ENCODE measurements at places on chromosomes 2 and 18.

GRCh38 chr2:215906458-215906857 is 106.9 kb downstream of the MREG start:
- no peak for DNase-seq

- no peak for DNase-seq
Measured at GRCh38 chr18:74918276-74918790, 290.6 kb downstream of the PTGR3 start.

- no peak for DNase-seq
Measured at GRCh38 chr2:150476286-150476685, 11.2 kb downstream of the RND3 start.

DNA sequence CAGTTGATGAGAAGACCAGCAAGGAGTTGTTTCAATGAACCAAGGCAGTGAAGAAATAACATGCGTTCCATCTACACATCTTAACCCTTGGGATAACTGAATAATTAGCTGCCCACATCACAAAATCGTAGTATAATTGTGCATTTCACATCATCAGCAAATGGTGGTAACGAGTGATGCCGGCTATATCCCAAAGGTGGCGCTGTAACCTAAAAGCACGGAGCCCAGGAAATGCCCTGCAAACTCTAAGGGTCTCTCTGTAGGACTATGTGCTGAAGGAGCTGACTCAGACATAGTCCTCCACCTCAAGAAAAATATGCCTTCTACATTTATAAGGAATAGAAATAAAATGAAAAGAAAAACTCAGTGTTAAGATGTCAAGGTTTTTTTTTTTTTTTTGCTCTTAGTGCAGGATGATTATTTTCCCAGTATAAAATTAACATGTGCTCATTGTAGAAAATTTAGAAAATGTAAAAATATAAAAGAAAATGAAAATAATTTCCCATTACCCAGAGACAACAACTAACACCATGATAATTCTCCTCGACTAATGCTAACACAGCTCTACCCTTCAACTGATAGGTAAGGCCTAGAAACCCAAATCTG is 23.1 kb upstream of the DSG3 start:
- peak; percentile 24 for DNase-seq

All from COLO829 (cell line).